Stimulated activated CD4-positive, alpha-beta T cell treated with anti-CD3 and anti-CD28 coated beads, Interleukin-4, amount 100 ng/mL, for 4 hours (primary cell): ENCODE measurements at places on chromosomes 7 and 10.
A peak's percentile ranks its signal among the peaks of the same experiment; 100 is the strongest.

GRCh38 chr10:87546971-87547413 is 42.3 kb downstream of the MINPP1 start:
- no peak for DNase-seq

- DNase-seq, result no peak
Observed at GRCh38 chr7:136883046-136883445, 14.6 kb downstream of the CHRM2 start.

DNA sequence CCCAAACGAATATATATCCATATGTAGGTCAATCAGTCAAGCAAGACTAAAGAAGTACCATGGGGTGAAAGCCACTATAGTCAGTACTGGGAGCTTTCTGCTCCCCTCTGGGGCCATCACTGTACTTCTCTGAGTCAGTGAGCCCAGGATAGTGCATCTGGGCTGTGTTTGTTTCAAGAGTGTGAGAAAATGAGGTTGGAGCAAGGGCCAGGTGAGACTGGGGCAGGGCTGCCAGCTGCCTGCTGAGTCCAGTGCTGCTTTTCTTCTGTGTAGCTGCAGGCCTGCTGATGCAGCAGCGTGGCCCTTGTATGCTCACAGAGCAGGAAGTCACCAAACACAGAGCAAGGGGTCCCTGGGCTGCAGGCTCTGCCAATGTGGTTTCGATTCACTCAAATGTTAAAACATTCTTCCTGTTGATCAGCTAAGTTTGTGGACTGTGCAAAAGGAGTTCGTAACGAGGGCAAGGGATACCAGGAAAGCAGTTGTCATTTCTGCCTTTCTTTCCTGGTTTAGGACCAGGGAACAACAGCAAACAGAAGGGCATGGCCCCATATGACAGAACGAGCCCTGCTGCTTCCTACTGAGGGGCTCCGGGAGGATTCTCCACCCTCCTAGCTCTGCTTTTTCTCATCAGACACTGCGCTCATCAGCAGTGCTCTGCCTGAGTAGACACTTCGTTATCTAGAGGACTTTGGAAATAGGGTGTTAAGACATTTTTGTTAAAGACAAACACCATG is 65.4 kb upstream of the TNS3 start:
- no peak for DNase-seq

- DNase-seq, result no peak
Observed at GRCh38 chr10:49631975-49632374, 18.1 kb downstream of the CHAT start.

DNA sequence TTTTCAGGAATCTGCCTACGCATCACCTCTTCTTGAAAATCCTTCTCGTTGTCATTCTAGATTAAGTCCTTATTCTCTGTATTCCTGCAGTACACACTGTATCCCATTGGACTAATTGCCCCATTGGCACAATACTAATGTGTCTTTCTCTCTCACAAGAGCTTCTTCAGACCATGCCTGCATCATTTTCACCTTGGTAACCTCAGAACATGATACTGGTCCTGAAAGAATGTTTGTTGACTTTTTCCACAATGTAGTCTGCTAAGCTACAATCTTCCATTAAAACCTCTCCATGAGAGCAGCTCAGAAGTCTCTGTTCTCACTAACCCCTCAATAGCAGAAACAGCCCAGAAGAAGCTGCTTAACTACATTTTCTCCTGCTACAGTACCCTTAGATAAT is 270.7 kb downstream of the PCDH15 start:
- DNase-seq, result no peak

- no peak for DNase-seq
Observed at GRCh38 chr7:34067005-34067778, 161.9 kb downstream of the BMPER start.

GRCh38 chr10:52256832-52257691 is 57.0 kb upstream of the DKK1 start:
- DNase-seq, result no peak

GRCh38 chr10:15169555-15170401 is 1.3 kb upstream of the NMT2 start:
- peak; percentile 44 for DNase-seq

DNA sequence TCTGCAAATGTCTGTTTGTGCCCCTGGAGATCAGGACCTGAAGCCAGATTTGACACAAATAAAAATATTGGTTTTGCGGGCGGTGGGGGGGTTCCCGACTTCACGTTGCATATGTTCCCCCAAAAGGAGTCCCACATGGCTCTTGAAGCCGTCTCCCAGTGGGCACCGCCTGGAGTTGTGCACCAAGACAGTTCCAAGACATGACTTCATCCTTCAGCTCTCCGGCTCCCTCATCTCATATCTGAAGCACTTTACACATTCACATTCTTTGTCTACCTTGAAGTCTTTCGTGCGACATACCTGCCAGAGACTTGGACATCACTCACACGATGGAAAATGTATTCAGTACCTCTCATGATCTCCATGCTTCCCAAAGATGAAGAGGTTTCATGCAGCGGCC is 362.8 kb upstream of the FOXK1 start:
- no peak for DNase-seq

GRCh38 chr10:73590881-73591799 is at the start of gene USP54:
Gene USP54 (minus strand): TSS chr10:73591342. CDS start chr10:73575658, 15,684 bp downstream.
- no peak for DNase-seq

DNA sequence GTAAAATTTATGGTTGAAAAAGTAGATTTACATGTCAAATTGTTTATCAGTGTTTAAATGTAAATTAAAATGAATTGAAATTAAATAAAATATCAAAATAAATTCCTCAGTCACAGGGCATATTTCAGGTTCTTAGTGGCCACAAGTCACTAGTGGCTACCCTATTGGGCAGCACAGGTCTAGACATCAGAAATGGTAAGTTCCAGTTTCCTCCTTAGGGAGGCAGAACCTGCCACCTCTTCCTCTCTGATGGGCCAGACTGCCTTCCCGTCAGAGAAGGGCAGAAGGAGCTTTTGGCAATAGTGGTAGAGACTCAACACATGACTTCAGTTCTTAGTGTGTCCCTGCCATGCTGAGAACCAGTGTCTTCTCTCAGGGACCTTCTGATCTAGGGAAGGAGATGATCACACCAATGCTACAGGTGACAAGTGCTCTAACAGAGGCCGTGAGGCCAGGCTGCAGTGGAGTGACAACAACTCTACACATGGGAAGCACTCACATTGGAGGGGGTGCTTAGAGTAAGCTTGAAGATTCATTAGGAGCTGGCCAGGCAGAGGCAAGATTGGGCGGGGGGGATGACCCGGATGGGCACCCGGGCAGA is 14.4 kb upstream of the PCBD1 start:
- no peak for DNase-seq

- DNase-seq, result no peak
Observed at GRCh38 chr7:82690929-82691328, 247.4 kb upstream of the CACNA2D1 start.

DNA sequence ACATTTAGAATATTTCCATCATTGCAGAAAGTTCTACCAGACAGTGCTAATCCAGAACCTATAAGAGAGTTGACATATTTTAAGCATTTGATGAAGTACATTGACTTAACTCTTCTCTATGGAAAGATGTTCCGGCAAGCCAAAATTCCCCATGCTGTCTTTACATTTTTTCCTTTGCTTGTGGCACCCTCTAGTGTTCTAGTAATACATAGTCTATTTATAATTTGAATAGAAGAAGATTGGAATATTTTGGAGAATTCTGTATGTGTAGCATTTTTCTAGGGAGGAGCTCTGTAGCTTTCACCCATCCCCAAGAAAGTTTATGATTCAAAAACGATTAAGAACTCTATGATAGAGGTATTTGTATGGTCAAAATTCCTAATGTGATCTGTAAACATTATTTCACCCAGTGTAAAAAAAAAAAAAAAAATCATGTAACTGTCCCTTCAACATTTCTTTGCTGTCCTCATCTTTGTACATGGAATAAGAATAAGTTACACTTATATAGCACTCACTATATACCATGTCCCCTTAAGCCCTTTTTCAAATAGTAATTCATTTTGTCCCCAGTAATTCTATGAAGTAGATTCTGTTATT is 33.2 kb downstream of the NRF1 start:
- DNase-seq, result no peak

DNA sequence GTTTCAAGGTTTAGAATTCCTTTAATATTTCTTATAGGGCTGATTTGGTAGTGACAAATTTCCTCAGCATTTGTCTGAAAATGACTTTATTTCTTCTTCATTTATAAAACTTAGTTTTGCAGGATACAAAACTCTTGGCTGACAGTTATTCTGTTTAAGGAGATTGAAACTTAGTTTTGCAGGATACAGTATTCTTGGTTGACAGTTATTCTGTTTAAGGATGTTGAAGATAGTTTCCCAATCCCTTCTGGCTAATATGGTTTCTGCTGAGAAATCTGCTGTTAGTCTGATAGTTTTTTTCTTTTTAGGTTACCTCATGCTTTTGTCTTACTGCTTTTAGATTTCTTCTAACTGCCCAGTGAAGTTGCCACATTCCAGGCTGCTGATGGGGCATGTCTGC is 186.8 kb downstream of the ITGB1 start:
- no peak for DNase-seq

DNA sequence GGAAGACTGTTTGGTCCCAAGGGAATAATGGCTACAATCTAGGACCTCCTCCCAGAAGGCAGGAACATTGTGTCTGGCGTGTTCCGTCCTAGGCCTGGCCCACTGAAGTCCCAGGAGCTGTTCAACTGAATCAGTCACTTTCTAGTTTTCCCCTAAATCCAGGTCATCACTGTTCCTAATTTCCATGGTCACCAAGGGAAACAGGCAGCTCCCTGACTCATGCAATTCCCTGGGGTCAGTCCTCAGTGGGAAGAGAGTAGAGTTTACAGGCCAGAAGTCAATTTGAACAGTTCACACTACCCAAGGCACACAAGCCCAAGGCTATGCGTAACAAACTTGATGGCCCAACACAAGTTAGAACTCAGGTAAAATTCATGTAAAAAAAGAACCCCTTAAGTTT is 44.0 kb downstream of the CREB3L2 start:
- no peak for DNase-seq

- DNase-seq, result no peak
Observed at GRCh38 chr7:158072991-158073730, 514.5 kb downstream of the PTPRN2 start.

DNA sequence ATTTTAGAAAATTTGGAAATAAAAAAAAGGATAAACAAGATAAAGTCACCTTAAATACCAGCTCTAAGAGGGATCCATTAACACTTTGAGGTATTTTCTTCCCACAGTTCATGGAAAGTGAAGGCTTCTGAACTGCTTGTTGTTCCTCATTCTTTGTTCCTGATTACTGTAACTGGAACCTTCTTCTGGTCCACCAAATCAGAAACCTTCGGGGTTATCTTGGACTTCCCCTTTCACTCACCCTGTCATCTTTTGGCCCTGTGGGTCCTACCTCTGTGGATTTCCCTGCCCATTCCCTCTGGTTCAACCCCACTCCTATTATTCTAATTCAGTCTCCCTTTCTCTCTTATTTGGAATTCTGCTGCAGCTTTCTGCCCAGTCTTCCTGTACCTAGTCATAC is 116.5 kb upstream of the PRPS1L1 start:
- no peak for DNase-seq

DNA sequence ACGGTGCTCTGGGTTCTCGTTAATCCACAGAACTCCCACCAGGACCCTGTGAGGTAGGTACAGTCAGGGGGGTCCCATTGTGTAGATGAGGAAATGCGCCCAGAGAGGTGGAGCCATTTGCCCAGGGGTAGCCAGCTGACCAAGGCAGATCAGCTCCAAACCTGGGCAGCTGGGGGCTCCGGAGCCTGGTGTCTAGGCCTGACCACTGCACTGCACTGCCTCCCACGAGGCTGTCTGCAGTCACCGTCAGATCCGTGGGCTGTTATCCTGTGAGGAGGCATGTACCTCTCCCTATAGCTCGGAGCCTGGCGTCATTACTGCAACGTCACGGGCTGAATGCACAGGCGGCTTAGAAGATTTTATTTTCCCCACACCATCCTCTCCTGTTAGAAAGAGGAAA is 411.8 kb upstream of the FOXK1 start:
- DNase-seq, result no peak

DNA sequence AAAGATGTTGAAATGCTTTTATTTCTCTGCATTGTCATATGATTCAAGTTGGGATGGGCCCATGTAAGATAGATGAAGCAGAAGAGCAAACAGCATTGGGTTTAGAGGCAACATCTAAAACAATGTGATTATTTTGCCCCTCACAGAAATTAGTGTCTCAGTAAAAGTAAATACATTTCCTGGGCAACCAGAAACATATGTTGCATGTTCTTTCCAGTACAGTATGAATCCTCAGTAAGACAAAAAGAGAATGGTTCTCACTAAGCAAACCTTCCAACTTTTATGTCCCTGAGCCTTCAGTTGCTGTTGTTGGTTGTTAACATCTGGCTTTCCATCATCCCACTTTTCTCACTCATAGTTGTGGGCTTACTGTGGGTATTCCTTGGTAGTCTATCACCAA is 222.5 kb upstream of the PRPS1L1 start:
- no peak for DNase-seq

GRCh38 chr10:86520871-86521677 is 518 bp downstream of the WAPL start:
- peak; percentile 39 for DNase-seq

DNA sequence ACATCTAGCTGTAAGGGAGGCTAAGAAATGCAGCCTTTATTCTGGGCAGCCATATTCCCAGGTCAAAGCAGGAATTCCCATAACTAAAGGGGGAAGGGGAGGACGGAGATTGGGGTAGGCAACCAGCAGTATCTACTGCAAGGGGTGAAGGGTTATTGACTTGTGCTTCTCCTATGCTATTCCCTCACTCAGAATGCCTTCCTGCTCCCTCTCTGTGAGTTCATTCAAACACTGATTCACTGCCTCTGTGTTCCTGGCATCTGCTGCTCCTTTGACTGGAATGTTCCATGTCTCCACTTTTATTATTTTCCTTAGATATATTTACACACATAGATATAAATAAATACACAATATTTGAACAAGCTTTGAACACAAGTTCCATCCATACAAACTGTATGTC is 11.1 kb downstream of the HTR7 start:
- no peak for DNase-seq

DNA sequence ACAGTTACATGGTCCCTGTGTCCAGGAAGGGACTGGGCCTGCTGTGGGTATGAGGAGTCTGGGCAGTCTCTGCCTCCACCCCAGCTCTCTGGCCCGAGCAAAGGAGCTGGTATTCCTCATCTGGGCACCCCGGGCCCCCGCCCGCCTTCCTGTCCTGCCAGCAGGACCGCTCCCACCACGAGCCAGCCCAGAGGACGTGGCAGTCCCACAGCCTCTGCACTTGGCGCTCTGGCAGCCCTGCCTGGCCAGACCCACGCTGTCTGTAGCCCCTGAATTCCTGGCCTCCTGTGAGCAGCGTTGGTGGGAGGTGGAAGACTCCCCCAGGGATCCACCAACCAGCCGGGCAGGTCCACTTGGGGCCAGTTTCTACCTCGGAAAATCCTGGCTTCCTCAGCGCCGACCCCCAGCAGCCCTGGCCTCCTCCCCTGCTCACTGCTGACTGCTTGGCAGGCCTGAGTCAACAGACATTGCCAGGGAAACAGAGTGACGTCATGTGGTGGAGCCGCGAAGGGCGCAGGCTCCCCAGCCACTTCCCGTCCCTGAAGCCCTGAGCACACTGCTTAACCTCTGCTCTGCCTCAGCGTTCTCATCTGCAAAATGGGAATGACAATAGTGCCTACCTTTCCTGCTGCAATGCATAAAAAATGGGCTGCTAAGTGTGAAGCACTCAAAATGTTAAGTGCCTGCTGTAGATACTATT is 21.6 kb upstream of the LIMK1 start:
- DNase-seq, result peak; percentile 19
